ENCODE measurements at places on chromosomes 12 and 14.
A peak's percentile ranks its signal among the peaks of the same experiment; 100 is the strongest.

- no peak for DNase-seq
Observed at GRCh38 chr12:51922146-51922545, 14.8 kb downstream of the ACVRL1 start.

DNA sequence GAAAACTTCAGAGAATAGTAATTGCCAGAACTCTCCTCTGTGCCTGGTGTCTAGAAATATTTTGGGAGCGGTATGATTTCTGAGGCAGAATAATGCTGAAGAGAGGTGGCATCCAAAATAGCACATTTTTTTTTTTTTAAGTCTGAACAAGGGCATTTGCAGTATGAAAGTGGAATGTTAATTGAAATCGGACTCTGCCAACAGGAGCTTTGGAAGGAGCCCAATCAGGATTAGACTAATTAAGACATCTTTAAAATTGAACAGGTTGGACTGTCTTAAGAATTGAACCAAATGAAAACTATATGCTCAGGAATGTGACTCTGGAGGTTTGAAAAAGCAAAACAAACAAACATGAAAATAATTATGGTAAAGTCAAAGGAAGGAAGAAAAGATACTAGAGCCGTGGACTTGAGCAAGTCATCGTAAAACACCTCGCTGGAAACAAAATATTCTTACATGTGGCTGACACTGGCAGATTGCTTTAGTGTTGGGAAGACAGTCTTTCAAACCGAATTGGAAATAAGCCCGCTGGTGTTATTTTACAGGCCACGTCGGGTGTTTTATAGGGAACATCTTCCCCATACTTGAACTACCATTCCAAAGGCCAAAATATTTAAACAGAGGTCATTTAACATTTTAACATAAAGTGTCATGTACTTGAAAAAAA, 436.3 kb downstream of the VRK1 start:
- DNase-seq = no peak

GRCh38 chr14:99156090-99156425, 115.9 kb downstream of the BCL11B start:
- DNase-seq = no peak

DNA sequence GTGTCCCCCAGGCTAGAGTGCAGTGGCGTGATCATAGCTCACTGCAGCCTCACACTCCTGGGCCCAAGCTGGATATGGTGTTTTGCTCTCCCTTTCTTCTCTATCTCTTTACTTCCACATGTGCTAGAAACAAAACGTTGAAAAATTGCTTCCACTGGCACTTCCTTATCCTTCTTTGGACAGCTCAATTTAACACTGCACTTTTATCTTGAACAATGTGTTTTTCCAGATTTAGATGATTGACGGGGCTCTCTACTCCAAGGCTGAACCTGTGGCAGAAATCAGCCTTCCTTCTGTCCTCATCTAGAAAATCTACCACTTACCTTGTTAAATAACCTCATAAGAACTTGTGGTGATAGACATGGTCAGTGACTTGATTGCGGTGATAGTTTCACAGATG, 165.1 kb downstream of the DAD1 start:
- DNase-seq = no peak

DNA sequence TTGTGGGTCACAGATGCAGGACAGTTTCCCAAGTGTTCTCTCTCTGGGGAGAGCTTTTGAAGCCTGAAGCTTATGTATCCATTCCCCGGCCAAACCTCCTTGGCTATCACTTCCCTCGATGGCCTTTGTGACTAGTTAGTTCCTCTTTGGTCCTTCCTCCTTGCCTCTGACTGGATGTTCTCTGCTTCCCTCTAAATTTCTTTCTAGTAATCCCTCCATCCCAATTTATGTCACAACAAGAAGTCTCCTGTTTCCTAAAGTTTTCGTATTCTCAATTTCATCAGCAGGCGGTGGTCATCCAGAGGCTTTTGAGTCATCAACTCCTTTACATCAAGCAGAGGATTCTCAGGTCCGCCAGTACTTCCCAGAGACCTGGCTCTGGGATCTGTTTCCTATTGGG, 27.5 kb downstream of the A2ML1 start:
- DNase-seq = no peak

GRCh38 chr12:26034371-26035142, 76.1 kb downstream of the RASSF8 start:
- DNase-seq = no peak

DNA sequence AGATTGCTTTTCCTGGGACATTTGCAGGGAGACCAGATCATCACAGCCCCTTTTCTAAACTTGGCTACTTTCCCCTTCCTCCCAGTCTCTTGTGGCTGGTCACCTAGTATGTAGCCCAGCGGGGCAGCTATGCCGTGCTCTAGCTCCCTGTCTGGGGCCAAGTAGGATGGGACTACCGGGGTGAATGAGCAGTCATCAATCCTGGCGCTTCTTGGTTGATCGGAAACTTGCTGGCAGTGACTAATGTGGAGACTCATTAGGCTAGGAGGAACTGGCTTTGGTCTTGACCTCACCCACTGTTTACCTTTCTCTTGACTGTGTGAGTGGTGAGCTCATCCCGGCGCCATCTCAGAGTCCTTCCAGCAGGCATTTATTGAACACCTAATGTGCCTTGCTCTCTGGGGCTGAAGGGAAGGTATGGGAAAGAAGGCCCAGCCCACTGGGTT, 15.9 kb downstream of the PLEKHG3 start:
- no peak for DNase-seq

GRCh38 chr12:88993651-88994050, 358.6 kb downstream of the DUSP6 start:
- DNase-seq = no peak

GRCh38 chr14:89000007-89000942, 175.8 kb downstream of the TTC8 start:
- peak; percentile 3 for DNase-seq

- DNase-seq = no peak
Observed at GRCh38 chr12:76042147-76042546, 10.6 kb upstream of the PHLDA1 start.

GRCh38 chr12:51798501-51798900, 50.0 kb downstream of the FIGNL2 start:
- no peak for DNase-seq

DNA sequence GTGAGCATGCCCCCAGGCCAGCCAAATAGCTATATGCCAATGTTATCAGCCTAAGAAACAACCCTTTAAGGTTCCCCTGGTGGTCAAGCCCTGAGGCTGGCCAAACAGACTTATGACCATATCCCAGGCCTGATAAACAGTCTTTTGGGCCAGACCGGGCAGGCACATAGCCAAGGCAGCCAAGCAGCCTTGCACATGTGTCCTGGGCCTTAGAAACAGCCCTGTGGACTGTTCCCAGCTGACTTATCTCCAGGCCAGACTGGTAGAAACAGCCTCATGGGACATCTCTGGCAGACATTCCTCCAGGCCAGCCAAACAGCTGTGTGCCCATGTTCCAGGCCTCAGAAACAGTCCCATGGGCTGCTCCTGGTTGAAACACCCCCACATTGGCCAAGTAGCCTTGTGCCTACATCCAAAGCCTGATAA, 295.0 kb upstream of the MGAT4C start:
- DNase-seq = no peak

- no peak for DNase-seq
Observed at GRCh38 chr14:85421186-85421877, 108.6 kb upstream of the FLRT2 start.

- DNase-seq = no peak
Observed at GRCh38 chr12:124032265-124032886, 59.4 kb downstream of the ZNF664 start.

DNA sequence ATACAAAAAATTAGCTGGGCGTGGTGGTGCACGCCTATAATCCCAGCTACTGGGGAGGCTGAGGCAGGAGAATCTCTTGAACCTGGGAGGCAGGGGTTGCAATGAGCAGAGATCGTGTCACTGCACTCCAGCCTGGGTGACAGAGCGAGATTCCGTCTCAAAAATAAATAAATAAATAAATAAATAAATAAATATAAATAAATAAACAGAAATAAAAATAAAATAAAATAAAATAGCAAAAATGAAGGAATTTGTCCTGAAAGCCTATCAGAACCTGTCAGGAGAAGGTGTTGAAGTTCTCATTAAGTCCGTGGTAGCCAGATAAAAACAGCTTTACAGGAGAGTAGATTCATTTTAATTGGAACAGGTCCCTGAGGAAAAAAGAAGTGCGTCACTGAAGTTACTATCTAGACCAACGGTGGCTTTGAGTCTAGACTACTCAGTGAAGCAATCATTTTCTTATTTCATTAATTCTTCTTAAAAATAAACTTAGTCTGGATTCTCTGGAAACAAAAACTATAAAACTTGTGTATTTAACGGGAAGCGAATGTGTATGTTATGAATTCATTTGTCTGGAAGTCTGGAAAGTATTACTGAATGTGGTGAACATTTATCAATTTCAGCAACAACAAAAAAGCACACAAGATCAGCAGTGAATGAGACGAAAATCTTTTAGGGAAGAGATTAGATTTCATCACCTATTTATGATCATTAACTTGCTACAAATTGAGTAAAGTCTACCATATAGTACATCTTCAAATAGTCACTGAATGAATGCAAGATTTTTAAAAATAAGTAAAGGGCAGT, 248.5 kb upstream of the PDE3A start:
- no peak for DNase-seq

- no peak for DNase-seq
Observed at GRCh38 chr12:3262470-3262869, 185.3 kb downstream of the TSPAN9 start.

GRCh38 chr14:56340932-56341331, 222.7 kb downstream of the PELI2 start:
- no peak for DNase-seq

- no peak for DNase-seq
Observed at GRCh38 chr14:104307627-104308401, 169.4 kb downstream of the KIF26A start.

- DNase-seq = no peak
Observed at GRCh38 chr12:132375747-132376463, 46.5 kb upstream of the GALNT9 start.

- no peak for DNase-seq
Observed at GRCh38 chr12:104681012-104681690, 224.4 kb downstream of the CHST11 start.
